ENCODE measurements at places on chromosomes 6 and 20.

GRCh38 chr6:33905071-33905609 is 101.3 kb upstream of the MLN start:
- DNase-seq, result peak; percentile 80

- no peak for DNase-seq
These were observed 83.5 kb downstream of the EYS start for GRCh38 chr6:65623566-65623965.

GRCh38 chr20:59242714-59243626 is 57.4 kb upstream of the EDN3 start:
- no peak for DNase-seq

DNA sequence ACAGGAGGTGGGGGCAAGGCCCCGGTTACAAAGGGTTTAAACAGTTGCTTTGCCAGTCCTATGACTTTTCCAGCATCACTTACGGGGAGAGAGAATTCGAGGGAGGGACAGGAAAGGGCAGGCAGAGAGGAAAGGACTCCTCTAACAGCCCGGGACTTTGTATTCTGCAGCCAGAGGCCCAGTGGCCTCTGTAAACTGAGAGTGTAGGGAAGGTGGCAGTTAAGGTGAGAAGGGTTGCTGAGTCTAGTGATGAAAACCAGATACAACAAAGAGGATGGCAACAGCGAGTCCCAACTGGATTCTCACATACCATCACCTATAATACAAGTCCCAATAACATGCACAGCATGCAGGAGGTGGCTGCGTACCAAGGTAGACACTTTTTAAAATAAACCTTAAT is 13.5 kb downstream of the PLAGL2 start:
- DNase-seq, result no peak

GRCh38 chr6:152271776-152272464 is 365.2 kb downstream of the SYNE1 start:
- no peak for DNase-seq

- DNase-seq, result no peak
These were observed 489.8 kb upstream of the SOX4 start for GRCh38 chr6:21103626-21104224.

DNA sequence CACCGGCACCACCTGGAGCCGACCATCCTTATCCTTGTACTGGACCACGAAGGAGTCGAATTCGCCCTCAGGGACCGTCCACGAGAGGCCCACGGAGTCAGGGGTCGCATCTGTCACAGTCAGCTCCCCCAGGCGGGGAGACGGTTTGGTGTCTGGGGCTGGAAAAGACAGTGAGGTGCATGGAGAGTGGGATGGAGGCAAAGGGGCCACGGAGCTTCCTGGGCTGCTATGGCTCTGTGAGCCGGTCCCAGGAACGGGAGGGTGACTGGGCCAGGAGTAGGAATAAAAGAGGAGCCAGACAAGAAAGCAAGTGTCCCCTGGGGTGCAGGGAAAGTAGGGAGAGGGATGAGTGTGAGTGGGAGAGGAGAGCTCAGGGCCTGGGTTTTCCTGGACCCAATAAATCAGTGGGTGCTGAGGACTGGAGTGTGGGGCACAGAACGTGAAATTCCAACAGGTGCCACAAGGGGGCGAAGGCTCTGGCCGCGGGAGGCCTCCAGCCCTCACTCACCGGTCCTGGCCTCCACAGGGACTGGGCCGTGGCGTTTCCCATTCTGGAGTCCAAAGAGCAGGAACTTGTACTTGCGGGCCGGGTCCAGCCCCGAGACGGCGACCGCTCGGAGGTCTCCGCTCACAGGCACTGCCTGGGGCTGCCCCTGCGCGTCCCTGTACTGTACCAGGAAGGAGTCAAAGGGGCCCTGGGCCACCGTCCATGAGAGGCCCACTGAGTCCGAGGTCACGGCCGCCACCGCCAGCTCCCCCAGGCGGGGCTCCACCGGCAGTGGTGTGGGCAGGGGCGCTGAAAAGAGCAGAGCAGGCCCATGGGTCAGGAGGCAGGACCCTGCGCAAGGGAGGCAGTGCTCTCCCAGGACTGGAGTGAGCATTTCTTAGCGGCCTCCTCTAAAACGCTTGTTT is 9.9 kb downstream of the CYP21A2 start:
- peak; percentile 62 for DNase-seq

DNA sequence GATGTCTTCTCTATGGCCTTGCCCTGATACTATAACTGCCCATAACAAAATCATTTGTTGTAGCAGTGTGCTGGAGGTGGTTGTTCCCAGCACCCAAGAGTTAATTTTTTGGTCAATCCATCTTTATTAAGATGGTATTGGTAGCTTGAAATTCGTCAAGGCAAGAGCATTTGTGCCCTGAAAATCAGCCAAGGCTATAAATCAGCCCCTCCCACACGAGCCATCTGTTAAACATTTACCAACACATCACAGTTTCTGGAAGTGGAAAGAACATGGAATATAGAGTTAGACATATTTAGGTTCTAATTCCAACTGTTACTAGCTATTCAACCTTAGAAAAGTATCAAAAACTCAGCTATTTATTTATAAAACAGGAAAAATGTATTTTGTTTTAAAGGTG is 888.4 kb upstream of the GJE1 start:
- DNase-seq, result no peak

DNA sequence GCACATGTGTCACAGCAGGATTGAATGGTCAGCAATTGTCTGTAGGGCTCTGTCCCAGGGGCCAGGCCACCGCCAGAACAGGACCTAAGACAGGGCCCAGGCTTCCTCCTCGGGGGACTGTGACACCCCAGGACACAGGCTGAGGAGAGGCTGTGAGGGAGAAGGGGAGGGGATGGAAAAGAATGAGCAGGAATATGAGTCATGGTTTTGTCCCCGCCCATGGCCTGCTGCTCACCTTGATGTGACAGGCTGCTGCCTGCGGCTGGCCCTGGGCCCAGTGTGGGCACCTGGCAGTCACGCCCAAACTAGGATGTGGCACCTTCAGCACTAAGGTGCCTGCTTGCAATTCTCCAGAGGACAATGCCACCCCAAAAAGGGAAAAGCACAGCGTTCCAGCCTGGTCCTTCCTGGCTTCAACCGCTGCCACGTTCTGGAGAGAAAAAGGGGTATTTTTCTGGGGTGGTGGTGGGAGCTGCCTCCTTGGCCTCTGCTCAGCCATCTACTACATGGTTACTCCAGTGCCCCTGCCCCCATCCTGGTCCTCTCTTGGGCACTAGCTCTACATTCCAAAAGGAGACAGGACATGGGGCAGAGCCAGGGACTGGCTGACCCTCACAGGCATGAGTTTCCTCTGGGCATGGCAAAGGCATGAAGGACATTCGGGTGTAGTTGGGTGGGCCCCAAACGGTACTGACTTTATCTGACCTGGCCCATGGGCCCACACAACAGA is 93.4 kb downstream of the SLC22A23 start:
- DNase-seq, result no peak

- DNase-seq, result no peak
These were observed 30.8 kb downstream of the SMLR1 start for GRCh38 chr6:130858054-130858453.
